ENCODE measurements at places on chromosomes 11 and 22.
A peak's percentile ranks its signal among the peaks of the same experiment; 100 is the strongest.

- peak; percentile 98 for DNase-seq
Observed at GRCh38 chr11:128039140-128040021, 548.0 kb downstream of the ETS1 start.

GRCh38 chr11:61976420-61976800, 9.0 kb upstream of the FTH1 start:
- DNase-seq: no peak

- no peak for DNase-seq
Observed at GRCh38 chr11:114321621-114322257, 25.5 kb downstream of the NNMT start.

DNA sequence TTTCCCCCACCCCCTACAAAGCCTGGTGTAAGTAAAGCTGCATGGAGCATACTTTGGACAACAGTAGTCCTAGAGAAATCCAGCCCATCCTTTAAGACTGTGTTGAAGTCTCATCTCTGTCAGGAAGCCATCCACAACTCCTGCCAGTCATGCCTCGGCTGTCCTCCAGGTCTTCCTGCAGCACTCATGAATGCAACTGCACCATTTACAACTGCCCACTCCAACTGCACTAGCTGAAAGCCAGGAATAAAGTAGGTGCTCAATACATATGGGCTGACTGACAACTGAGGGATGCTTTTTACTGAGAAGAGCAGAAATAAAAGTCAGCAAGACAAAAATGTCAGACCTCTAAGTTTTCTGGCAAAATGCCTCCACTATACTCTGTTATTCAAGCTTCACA, 27.4 kb downstream of the IL18BP start:
- no peak for DNase-seq

DNA sequence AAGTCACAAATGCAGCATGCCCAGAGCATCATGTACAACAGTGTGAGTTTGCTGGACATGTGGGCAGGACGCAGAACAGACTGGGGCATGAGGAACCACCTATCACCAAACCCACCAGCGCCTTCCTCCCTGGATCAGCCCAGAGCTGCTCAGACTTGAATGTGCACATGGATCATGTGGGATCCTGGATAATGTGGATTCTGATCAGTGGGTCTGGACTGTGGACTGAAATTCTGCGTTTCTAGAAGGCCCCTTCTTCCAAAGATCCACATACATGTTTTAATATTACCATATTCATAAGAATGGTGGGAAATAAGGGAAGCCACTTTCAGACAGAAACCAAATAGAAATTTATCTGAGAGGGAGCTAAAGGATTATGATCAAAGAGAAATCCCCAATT, 85.6 kb upstream of the VPREB1 start:
- no peak for DNase-seq

GRCh38 chr22:31327806-31328543, 18.2 kb downstream of the PATZ1 start:
- DNase-seq: no peak

DNA sequence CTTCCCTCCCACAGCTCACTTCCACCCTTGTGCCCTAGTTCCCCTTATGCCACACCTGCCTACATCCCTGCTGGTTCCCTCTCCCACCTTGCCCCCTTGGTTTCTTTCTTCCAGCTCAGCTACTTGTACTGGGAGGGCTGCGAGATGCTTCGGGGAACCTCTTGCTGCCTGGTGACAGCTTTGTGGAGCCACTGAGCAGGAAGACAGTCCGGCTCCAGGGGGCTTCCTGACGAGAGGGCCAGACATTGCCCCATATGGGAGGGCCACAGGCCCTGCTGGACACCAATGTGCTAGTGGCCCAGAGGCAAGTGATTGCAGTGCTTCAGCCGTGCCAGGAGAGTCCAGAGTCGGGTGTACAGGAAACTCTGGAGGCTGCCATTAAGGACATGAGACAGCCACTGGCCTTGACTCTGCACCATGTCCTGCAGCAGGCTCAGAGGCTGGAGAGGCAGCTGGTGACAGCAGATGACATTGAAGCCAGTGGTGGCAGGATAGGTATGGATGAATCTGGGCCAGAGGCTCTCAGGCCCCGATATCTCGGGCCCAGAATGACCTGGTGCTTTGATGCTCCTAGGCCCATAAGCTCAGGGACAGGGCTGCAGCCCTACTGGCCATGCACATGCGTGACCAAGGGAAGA, 54.3 kb downstream of the BTG4 start:
- DNase-seq: no peak
